ENCODE measurements at places on chromosomes 11 and 22.

GRCh38 chr11:115911613-115912346 is 407.6 kb upstream of the CADM1 start:
- no peak for DNase-seq

- no peak for DNase-seq
These were observed 114.3 kb downstream of the ZBTB16 start for GRCh38 chr11:114173843-114174242.

GRCh38 chr22:36360871-36361383 is 26.8 kb downstream of the MYH9 start:
- peak; percentile 69 for DNase-seq

- peak; percentile 81 for DNase-seq
These were observed 3.3 kb upstream of the DDI1 start for GRCh38 chr11:104033134-104033533.

DNA sequence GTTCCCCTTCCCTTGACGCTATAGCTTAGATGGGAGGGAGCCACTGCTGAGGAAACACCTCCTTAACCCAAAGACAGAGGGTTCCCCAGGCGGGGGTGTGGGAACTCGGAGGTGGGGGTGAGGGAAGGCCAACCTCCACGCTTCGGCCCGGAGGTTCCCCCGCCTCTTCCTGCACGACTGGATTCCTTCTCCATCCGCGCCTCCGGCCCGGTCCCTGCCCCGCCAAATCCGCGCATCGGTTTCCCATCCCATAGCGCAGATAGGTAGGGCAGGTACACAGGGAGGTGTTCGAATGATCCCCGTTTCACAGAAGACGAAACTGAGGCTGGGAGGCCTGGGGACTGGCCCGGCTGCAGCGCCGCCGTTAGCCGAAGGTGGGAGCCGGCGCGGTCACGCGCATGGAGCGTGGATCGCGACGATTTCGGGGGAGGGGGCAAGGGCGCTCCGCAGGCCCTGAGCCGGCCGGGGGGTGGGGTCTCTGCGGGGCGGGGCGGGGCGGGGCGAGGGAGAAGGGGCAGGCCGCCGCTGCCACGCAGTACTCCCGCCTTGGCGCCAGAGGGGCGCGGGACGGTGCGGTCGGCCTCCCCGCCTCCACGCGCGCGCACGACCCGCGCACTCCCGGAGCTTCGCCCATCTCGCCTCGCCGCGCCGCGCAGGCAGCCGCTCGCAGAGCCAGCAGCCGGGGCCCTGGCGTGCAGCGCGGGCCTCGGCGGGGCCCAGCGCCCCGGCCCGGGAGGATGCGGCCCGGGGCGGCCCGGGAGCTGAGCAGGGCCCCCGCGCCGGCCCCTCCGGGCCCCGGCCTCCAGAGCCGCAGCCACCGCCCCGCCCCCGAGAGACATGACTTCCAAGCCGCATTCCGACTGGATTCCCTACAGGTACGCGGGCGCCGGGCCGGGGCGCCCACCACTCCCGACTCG is at the start of gene TUB:
Gene TUB, plus strand, starts transcription at position 538 of the 917 bp plus-strand sequence. Its CDS starts 300 bp downstream, at position 838.
- DNase-seq = no peak

DNA sequence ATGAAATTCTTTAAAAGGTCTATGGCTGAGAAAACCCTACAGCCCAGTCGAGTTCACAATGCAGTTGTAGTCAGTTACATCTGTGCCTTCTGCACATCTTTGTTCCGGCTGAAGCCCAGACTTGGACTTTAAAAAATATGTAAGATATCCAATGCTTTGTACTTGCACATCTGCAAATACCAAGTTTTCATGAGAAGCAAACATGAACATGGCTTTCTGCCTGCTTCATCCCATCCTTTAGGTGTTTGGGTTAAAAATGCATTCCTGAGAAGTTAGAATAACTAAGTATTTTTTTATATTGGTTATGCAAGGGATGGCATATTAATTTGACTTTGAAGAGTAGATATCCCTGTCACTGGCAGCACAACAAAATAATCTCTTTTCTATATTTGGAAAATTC is 528.4 kb downstream of the METTL15 start:
- DNase-seq = no peak

GRCh38 chr11:38456371-38456770 is 1858.3 kb upstream of the RAG2 start:
- no peak for DNase-seq

GRCh38 chr11:75996523-75997442 is 181.8 kb downstream of the UVRAG start:
- DNase-seq = peak; percentile 60

DNA sequence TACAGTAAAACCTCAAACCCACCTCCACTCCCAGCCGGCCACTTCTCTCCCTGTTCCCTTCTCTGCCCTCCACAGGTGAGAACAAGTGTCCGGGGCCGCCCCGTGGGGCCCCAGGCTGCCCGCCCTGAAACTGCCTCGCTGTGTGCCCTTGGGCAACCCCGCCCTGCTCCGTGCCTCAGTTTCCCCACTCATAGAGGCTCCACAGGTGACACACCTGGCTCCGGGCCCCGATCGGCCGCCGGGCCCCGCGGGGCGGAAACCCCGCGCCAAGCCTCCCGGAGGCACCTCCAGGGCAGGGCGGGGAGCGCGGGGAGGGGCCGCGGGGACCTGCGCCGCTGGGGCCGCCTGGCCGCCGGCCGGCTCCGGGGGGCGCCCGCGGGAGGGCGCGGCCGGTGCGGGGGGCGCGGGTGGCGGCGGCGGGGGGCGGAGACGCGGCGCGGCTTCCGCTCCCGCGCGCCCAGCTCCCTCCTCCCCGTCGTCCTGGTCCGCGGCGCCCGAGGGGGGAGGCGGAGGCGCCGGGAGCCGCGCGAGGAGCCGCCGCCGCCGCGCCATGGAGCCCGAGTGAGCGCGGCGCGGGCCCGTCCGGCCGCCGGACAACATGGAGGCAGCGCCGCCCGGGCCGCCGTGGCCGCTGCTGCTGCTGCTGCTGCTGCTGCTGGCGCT is at the start of gene LRP5:
Gene LRP5, plus strand, starts transcription at position 475 of the 663 bp plus-strand sequence. Its CDS starts 124 bp downstream, at position 599.
- DNase-seq = no peak

- peak; percentile 45 for DNase-seq
These were observed 1.6 kb upstream of the FBXO3 start for GRCh38 chr11:33775832-33776470.

- DNase-seq = peak; percentile 73
These were observed 630 bp downstream of the UBASH3B start for GRCh38 chr11:122656073-122656630.

DNA sequence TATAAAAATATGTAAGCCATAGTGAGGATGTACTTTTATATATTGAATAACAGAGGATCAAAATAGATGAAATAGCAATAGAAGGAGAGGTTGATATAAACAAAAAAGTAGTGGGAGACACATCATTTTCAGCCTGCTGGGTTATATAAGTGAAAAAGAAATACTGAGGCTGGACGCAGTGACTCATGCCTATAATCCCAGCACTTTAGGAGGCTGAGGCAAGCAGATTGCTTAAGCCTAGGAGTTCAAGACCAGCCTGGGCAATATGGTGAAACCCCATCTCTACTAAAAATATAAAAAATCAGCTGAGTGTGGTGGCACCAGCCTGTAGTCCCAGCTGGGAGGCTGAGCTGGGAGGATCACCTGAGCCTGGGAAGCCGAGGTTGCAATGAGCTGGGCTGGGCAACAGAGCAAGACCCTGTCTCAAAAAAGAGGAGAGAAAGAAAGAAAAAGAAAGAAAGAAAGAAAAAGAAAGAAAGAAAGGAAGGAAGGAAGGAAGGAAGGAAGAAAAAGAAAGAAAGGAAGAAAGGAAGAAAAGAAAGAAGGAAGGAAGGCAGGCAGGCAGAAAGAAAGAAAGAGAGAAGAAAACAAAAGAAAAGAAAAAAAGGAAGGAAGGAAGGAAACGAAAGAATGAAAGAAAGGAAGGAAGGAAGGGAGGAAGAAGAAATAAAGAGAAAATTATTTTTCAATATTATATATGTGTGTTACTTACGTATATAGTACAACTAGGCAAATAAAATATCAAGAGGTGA is 7.0 kb upstream of the P2RY2 start:
- DNase-seq = no peak

- peak; percentile 58 for DNase-seq
These were observed 41.9 kb downstream of the SNX19 start for GRCh38 chr11:130874396-130874795.

GRCh38 chr11:20875889-20876288 is 206.5 kb downstream of the NELL1 start:
- no peak for DNase-seq

DNA sequence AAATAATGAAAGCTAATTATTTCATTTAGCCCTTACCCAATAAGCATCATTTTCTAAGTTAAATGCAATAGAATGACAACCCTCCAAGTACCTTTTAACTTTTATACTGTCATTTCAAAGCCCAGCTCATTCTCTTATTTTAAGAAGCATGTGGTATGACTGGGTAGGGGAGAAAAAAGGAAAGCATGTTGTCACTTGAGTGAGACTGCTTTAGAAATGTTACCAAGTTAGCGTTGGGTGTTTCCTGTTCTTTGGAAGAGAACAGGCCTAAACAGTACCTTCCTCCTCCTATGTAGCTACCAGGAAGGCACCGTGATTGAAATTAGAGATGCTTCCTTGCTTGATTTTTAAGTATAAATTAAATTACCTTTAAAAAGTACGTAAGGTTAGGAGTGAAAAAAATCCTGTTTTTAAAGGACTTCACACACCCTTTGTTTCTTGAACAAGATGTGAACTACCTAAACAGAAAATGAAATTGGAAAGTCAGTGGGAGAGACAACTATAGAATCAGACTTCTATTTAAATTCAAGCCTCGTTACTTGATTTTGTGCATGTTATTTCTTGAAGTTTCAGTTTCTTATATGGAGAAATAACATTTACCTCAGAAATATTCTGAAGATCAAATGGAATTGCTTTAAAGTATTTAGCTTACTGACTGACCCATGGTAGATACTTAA is 741 bp upstream of the CNTF start:
- DNase-seq = no peak

GRCh38 chr11:115705200-115705599 is 201.0 kb upstream of the CADM1 start:
- no peak for DNase-seq

- no peak for DNase-seq
These were observed 7.6 kb downstream of the NECTIN1 start for GRCh38 chr11:119721129-119722120.

DNA sequence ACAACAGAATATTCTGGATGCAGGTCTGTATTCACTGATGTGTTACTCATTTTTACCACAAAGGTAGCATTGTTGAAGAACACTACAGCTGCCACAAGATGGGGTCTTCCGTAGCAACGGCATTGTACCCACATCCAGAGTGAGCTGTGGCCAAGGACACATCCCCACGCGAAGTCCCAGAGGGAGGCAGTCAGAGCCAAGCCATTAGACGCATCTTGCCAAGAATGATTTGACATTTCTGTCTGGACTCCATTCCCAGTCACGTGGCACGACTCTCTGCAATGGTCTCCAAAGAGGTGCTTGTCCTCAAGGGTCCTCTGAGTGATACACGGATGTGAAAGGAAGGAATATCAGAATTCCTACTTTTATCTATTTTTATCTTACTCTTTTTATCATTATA is 15.5 kb downstream of the OPCML start:
- DNase-seq = no peak

DNA sequence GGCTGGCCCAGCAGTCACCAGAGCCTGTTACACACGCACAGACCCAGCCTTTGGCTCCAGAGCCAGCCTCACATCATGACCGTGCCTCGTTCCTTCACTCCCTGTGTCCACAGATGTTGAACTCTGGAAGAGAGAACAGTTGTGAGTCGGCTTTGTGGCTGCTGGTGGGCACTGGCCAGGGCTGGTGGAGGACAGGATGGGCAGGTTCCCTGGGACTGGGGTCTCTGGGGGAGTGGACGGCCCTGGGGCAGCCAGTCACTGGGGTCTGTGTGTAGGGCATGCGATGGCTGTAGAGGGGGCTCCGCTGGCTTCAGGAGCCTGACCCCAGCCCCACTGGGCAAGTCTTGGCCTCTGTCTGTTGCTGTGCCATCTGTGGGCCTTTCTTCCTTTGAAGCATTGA is 1070.1 kb downstream of the BRD1 start:
- DNase-seq = no peak

DNA sequence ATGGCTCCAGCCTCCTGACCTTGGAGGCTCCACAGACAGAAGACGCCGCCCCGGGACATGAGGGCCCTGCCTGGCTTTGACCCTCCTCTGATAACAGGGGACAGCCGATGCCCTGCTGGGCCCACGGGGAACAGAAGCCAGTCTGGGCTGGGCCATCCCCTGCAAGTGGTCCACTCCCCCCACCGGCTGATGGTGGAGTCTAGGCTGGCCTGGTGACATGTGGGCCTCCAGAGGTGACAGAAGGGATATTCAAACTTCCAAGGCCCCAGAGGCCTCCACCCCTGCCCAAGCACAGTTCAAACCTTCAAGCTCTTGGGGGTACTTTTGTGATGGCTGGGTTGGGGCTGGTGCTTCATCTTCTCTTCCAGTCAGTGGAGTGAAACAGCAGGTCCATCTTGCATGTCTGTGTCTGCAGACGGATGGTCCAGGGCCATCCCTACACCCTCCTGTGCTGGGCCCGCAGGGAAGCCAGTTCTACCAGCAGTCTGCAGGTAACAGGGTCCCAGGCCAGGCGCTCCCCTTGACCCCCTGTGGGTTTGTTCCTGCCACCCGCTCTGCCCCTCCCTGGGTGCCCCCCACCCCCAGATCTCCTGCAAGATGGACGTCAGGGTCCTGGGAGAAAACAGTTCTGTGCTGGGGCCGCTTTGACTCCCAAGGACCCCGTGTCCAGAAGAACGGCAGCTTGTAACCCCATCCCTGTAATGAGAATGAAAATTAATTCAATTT is 929.9 kb downstream of the BRD1 start:
- no peak for DNase-seq

- DNase-seq = peak; percentile 20
These were observed 87.3 kb downstream of the PACS1 start for GRCh38 chr11:66157182-66157864.

DNA sequence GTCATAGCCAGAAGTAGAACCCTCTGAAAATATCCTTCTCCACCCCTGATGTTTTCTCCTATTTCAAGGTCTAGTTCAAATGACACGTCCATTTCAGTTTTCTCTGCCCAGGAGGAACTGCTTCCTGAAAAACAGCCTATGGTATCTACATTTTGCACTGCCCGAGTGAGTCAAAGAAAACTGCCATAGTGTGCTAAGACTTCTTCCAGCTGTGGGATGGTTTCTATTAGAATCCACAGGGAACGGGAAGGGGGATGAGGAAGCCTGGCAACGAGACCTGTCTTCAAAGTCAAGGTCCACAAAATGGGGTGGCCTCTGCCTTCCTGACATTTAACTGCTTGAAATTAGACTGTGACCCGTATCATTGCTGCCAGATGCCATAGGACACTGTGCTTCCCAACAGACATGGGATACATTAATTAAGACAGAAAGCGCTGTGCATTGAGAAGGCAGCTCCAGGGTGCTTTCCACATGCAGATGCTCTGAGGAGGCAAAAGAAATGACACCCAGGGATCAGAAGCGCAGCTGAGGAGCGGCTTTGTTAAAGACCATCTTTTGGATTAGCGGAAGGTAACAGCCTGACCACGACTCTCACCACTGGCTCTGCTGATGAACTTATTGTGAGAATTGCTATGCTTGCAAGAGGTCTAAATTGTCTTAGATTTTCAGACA is 39.4 kb upstream of the NUP50 start:
- peak; percentile 14 for DNase-seq

GRCh38 chr11:70729949-70730348 is 331.6 kb downstream of the CTTN start:
- no peak for DNase-seq

- DNase-seq = no peak
These were observed 7.8 kb downstream of the P2RY2 start for GRCh38 chr11:73225851-73226250.

All from fibroblast of lung (primary cell).